Epithelial cell of proximal tubule (primary cell): ENCODE measurements at places on chromosomes 2 and 18. TPM values are rescaled to one million over a fixed set of nuclear protein-coding genes. Genes with fewer than 3 reads are reported as not detected.

Gene LGALSL
- 4.4 and 20.1 TPM in 2 replicates for total RNA-seq

Gene ABCG5
- not detected in 2 replicates for total RNA-seq

Gene DTNB
- total RNA-seq: 4.8 and 5.6 TPM in 2 replicates

Gene SLC9A4
- 0.36 and 0.40 TPM in 2 replicates for total RNA-seq

Gene ITGA4
- 11.6 and 22.5 TPM in 2 replicates for total RNA-seq

Gene GAD1
- total RNA-seq: 0.36 and 5.6 TPM in 2 replicates

Gene CFAP53
- total RNA-seq: 0.22 and 0.69 TPM in 2 replicates

Gene HAT1
- 68.9 and 71.5 TPM in 2 replicates for total RNA-seq

Gene SLC19A3
- total RNA-seq: 0.17 and 0.29 TPM in 2 replicates

Gene ZC3H6
- total RNA-seq: 0.94 and 6.7 TPM in 2 replicates

GRCh38 chr18:47080872-47081271 is 45.5 kb upstream of the ELOA2 start:
- no peak for DNase-seq

DNA sequence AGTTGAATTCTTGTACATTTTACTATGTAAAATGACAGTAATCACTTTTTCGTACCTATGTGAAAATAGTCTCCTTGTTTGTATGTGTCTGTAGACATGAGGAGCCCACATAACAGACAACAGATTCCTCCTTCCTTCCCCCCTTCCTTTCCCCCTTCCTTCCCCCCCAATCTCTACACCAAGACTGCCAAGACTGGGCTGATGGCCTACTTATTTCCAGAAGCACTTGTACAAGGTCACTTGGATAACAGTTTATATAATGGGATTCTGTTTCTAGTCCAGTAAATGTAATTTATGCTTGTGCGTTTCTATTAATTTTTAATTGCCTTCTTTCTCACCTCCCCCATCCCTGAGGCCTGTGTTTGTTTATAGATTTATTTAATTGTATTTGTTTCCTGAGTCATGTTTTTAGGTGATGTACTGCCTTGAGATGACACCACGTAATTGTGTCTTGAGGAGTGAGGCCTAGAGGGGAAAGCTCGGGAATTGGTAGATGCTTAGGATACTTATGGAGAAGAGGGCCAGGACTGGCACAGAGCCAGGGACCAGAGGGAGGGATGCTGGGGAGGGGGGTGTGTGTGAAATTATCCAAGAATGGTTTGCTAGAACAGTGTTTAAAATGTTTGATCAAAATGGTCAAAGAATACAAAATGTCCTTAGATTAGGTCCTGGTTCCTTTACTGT is 12.3 kb downstream of the B3GNT2 start:
- no peak for DNase-seq

- DNase-seq: no peak
Measured at GRCh38 chr2:42105330-42106256, 57.8 kb downstream of the PKDCC start.

- DNase-seq: no peak
Measured at GRCh38 chr2:64533882-64534281, 9.8 kb downstream of the AFTPH start.

DNA sequence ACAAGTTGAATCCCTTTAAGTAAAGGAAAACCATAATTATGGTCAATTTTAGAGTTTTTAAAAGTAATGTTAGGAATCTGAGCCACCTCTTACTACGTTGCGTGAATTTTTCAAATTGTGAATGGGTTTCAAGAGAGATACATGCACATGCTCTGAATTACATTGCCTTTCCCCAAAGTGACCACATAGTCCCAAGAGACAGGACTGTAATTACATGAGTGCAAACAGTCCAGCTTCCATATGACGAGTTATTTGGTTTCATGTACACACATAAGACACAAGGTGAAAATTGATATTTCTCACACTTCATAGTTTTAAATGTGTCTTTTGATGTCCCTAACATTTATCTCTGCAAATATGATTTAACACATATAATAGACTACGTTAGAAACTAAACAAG is 850.8 kb downstream of the LRP1B start:
- no peak for DNase-seq

DNA sequence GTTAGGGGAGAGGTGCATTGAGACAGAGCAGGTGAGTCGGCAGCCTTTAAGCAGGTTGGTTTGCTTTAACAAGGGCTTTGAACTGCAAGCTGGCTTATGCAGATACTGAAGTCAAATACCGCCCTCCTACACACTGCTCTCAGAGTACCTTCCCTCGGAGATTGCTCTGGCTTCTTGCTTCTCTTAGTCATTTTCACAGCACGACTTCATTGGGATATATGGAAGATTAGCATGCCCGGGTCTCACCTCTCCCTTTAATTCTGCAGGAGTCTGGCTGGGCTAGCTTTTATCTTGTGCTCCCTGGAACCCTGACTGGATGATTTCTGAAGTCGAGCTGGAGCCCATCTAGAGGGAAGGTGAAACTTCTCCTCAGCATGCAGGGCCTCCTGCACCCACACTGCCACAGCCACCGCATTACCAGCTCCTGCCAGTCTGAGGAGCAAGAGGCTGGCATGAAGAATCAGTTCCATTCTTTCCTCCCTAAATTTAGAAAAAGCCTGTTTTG is 395.5 kb upstream of the HNRNPA3 start:
- no peak for DNase-seq

DNA sequence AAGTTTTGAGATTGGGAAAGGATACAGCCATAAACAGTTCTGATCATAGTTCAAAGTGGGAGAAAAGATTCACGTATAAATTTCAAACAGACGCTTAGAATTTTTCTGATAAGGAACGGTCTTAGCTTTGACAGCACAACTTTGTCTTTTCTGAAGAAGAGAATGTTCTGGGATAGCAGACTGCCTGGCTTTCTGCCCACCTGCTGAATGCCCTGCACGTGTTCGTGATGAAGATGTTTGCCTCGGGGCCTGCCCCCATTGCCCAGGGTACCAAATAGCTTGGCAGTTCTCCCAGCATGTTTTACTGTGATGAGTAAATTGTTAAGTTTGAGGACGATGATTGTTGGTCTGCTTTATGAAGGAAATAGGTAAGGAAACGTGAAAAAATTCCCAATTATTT is 4.6 kb downstream of the MRPL33 start:
- DNase-seq: no peak

DNA sequence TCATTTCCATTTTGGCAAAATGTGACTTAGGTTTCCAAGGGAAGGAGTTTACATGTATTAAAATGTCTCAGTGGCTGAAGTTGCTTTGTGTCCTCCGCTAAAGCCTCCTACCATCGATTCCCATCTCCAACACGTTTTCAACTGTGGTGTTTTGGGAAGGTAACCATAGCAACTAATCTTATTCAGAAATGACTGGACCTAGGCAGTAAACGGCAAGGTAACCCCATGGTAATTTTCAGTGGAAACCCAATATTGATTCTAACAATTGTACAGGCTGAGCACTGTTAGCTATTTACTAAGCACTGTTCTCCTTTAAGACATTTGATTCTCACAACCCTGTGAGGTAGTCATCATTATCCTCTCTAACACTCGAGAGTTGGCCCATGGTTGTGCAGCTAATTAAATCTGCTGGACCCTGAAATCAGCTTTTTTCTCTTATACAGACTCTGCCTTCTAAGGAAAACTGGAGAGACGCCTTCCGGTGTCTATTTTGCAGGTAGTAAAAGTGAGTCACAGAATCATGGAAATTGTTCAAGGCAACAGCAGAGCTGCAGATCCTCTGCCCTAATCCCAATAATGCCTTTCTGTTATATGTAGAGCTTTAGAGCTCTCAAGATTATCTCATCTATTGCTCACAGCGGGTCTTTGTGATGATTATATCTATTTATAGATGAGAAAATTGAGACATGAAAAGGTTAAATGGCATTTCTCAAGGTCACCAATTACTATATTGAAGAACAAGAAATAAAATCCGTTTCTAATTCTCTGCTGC is 36.2 kb downstream of the FASTKD2 start:
- no peak for DNase-seq

- no peak for DNase-seq
Measured at GRCh38 chr2:9430316-9431293, 7.2 kb downstream of the CPSF3 start.

- no peak for DNase-seq
Measured at GRCh38 chr2:201285499-201285898, 25.2 kb downstream of the CASP8 start.

DNA sequence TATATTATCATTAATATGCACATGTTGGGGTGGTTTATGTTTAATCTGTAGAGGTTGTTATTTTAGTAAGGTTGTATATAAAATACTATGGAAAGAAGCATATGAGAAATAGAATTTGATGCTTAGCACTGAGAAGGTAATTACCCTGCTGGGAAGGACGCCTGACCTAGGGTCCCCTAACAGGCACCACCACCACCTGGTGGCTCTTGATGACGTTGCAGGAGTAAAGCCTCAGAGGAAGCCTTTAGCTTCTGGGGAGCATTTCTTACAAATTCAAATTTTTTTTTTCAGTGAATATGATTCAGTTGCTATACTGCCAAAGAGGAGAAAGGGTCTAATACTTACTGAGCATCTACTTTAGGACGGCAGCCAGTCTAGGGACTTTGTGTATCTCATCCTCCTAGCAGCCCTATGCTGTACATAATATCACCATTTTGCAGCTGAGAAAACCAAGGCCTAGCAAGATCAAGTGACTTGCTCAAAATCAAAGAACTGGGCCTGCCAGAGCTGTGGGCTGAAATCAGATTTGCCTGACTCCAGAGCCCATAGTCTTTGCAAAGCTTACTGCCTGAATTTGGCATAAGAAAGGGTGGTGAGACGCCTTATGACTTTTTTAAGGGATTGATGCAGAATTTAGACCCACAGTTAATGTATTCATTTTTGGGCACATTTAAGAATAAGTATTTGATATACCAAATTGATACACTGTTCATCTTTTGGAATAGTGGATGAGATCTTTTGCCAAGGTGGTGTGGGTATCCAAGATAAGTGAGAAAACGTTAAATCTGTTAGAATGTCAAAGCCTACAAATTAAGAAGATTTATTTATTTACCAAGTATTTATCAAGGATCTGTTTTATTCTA is 78.8 kb upstream of the GAREM1 start:
- DNase-seq: no peak

- DNase-seq: no peak
Measured at GRCh38 chr2:147792966-147793617, 51.7 kb upstream of the ACVR2A start.

- DNase-seq: no peak
Measured at GRCh38 chr2:20365249-20365817, 14.7 kb upstream of the PUM2 start.
